ENCODE measurements at places on chromosomes 6 and 20. TPM values are rescaled to one million over a fixed set of nuclear protein-coding genes. Genes with fewer than 3 reads are reported as not detected.

Gene ANKRD66
- total RNA-seq: not detected

Gene COL9A1
- 1.8 TPM for total RNA-seq

Gene NDUFAF5
- total RNA-seq: 32.9 TPM

Gene HUS1B
- 8.9 TPM for total RNA-seq

Gene C6orf58
- not detected for total RNA-seq

Gene SEMG1
- not detected for total RNA-seq

Gene INSM1
- 2.8 TPM for total RNA-seq

Gene FAM209A
- 53.7 TPM for total RNA-seq

Gene PRSS16
- 7.9 TPM for total RNA-seq

Gene TRIM40
- total RNA-seq: 0.19 TPM

Gene ENPP4
- total RNA-seq: 23.1 TPM

Gene TBC1D32
- total RNA-seq: 22.1 TPM

Gene ARHGAP40
- total RNA-seq: 1.5 TPM

Gene BACH2
- total RNA-seq: 8.3 TPM

Gene HLA-DMB
- 6.0 TPM for total RNA-seq

Gene PEX3
- total RNA-seq: 16.6 TPM

Gene RCAN2
- total RNA-seq: 6.3 TPM

Gene CALHM6
- 9.7 TPM for total RNA-seq

Gene BMP5
- not detected for total RNA-seq

Gene EPB41L1
- 65.3 TPM for total RNA-seq

Gene MACROD2
- total RNA-seq: 20.6 TPM

Gene RNF182
- 7.2 TPM for total RNA-seq

Gene SLC12A5
- total RNA-seq: 9.2 TPM

Gene CRISP2
- 197 TPM for total RNA-seq

Gene BPIFB2
- 0.56 TPM for total RNA-seq

Gene SLC29A1
- 70.0 TPM for total RNA-seq

Gene FNDC11
- 121 TPM for total RNA-seq

Gene TGM3
- 2.6 TPM for total RNA-seq

Gene TEAD3
- total RNA-seq: 10.6 TPM

Gene MCM9
- 19.2 TPM for total RNA-seq

Gene LY6G6F
- not detected for total RNA-seq

Data from testis (tissue), 5 donors.